Osteoblast (primary cell): ENCODE measurements at places on chromosomes 13 and 19. TPM values are rescaled to one million over a fixed set of nuclear protein-coding genes. Genes with fewer than 3 reads are reported as not detected.

DNA sequence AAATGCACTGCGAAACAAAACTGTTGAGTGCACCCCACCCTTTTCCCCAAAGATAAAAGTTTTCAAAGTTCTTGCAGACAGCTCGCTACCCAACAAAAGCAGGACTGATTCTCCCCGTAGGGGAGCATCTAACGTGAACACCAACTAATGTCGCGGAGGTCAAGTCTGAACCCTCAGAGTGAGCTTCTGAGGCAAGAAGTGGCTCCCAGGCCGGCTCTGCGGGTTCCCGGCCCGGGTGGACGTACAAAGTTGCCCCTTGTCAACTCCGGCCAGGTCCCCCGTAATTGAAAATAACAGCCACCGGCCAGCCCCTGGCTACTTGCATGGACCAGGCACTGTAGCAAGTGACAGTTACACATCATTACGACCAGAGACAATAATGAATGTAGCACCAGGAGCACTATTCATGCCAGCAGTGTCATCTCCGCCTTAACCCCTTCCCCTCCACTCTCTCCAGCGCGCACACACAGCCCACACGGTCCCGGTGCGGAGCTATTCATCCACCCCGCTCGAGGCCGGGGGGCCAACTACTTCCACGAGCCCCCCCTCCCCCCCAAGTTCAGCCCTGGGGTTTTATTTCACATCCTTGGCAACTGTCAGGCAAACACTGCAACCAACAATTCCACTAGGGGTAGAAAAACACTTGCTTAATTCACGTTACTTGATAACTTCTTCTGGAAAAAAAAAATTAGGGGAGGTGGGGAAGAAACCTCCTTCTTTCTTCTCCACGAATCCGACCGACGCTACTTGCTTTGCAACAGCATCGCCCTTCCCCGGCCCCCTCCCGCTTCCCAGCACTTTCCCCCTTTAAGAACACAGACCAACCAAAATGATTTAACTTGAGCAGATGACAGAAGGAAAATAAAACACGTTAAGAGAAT lies 1.2 kb downstream of the KLF12 start:
- H3K27me3 ChIP-seq = no peaks in the 10 kb centered on the region
- H3K27ac ChIP-seq = peak overlapping the region; percentile 99
- H3K36me3 ChIP-seq = no peaks in the 10 kb centered on the region
- H3K4me3 ChIP-seq = peak overlapping the region; percentile 85
- peak; percentile 74 for DNase-seq

DNA sequence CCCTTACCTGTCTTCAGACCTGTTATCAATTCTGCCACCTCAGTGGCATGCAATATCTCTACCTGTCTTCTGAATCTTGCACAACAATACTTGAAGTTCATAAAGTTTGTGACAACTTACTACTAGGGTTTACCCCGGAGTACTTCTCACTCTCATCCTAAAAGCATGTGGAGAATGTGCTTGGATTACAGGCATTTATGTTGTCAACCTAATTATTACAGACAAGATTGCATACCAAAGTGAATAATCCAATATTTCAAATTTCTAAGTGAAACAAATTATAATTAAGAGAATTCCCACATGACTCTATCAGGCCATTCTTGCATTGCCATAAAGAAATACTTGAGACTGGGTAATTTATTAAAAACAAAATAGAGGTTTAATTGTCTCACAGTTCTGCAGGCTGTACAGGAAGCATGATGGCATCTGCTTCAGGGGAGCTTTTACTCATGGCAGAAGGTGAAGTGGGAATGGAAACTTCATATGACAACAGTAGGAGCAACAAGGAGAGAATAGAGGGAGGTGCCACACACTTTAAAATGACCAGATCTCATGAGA lies 661.0 kb upstream of the SPRY2 start:
- no peaks in the 10 kb centered on the region for H3K36me3 ChIP-seq
- H3K27ac ChIP-seq = no peak overlapping the region
- H3K4me1 ChIP-seq = no peaks in the 10 kb centered on the region
- no peak overlapping the region for H3K4me3 ChIP-seq

GRCh38 chr13:77516342-77516789 lies 19.1 kb upstream of the SCEL start:
- DNase-seq = peak; percentile 45
- no peak overlapping the region for H3K4me3 ChIP-seq
- no peaks in the 10 kb centered on the region for H3K27me3 ChIP-seq
- H3K27ac ChIP-seq = no peak overlapping the region
- H3K4me1 ChIP-seq = peaks cover 11% of the 10 kb centered on the region
- no peaks in the 10 kb centered on the region for H3K36me3 ChIP-seq

- H3K4me3 ChIP-seq = no peak overlapping the region
- H3K27me3 ChIP-seq = no peaks in the 10 kb centered on the region
- H3K36me3 ChIP-seq = peaks cover 16% of the 10 kb centered on the region
- H3K4me1 ChIP-seq = no peaks in the 10 kb centered on the region
These were observed 11.3 kb downstream of the ZNF132 start for GRCh38 chr19:58428617-58429016.

DNA sequence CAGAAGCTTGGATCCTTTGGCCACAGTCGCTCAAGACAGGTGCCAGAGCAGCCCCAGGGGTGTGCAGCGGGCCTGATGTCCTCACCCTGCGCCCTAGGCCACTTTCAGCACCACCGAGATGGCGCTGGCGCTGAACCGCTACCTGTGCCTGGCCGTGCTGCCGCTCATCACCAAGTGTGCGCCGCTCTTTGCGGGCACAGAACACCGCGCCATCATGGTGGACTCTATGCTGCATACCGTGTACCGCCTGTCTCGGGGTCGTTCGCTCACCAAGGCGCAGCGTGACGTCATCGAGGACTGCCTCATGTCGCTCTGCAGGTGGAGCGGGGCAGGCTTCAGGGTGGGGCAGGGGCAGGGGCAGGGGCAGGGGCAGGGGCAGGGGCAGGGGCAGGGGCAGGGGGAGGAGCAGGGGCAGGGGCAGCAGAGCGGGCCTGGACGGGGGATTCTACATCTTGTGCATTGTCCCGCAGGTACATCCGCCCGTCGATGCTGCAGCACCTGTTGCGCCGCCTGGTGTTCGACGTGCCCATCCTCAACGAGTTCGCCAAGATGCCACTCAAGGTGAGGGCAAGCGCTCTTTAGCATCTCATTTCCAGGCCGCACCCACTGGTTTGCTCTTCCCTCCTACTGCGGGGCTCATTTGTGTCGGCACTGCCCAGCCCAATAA lies 69.1 kb downstream of the RYR1 start:
- DNase-seq = peak; percentile 34
- H3K4me1 ChIP-seq = no peaks in the 10 kb centered on the region
- H3K36me3 ChIP-seq = no peaks in the 10 kb centered on the region
- no peak overlapping the region for H3K27ac ChIP-seq
- H3K27me3 ChIP-seq = no peaks in the 10 kb centered on the region

DNA sequence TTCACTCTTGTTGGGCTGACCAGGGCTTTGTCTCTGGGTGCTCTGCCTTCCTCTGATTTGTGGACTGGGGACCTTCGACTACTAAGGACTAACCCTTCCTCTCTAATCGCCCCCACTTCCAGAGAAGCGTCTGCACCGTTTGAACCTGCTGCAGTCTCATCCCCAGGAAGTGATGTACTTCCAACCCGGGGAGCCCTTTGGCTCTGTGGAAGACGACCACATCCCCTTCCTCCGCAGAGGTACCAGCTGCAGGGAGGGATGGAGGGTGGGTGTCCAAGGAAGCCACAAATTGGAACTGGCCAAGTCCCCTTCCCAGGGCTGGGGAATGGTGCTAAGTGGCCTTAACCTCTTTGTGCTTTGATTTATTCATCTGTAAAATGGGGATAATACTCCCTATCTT lies 9.2 kb downstream of the QPCTL start:
- H3K27me3 ChIP-seq = no peaks in the 10 kb centered on the region
- DNase-seq = no peak
- H3K36me3 ChIP-seq = peaks cover 25% of the 10 kb centered on the region
- H3K27ac ChIP-seq = no peak overlapping the region
- H3K4me3 ChIP-seq = no peak overlapping the region

ELAVL1 gene
- 23.0 and 25.7 TPM in 2 replicates for total RNA-seq

SPRY2 gene
- total RNA-seq = 5.0 and 6.5 TPM in 2 replicates
